Stimulated activated CD4-positive, alpha-beta T cell treated with anti-CD3 and anti-CD28 coated beads, Interleukin-4, amount 100 ng/mL, for 24 hours (primary cell): ENCODE measurements at places on chromosomes 13 and 19.

DNA sequence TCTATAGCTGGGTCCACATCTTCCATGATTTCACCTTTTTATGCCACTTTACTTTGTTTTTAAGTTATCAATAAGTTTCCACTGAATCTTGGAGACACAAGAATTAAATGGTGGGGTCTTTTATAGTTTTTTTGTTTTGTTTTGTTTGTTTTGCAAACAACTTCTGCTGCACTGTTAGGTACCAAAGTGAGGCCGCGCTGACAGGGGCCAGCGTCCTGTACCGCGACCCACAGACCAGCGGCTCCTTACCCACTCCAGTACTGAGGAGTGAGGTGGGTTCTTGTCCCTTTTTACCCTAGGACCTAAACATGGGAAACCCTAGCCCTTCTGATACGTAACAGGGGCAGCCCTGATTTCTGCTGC, 75.8 kb upstream of the MCF2L start:
- no peak for DNase-seq

- DNase-seq: no peak
Measured at GRCh38 chr13:51731759-51732158, 72.2 kb downstream of the DHRS12 start.

- no peak for DNase-seq
Measured at GRCh38 chr13:75236774-75237173, 245.2 kb downstream of the TBC1D4 start.

DNA sequence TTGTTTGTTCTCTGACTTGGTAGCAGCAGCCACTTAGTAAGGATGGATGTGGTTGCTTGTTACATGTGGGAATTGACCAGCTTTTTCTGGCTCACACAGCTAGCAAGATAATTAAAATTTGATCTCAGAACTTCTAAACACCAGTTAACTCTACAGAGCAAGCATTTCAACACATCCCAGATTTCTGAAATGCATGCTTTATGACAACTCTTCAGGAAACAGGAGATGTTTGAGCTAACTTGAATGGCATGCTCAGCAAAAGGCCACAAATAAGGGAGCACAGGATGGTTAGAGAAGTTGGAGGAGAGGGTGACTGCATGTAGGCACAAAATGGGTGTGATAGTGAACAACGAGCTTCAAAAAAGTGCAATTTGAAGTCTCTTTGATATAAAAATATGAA, 167.1 kb upstream of the SPRY2 start:
- DNase-seq: no peak

GRCh38 chr13:96090240-96091101, 564 bp downstream of the HS6ST3 start:
- no peak for DNase-seq

- DNase-seq: no peak
Measured at GRCh38 chr19:48989701-48990291, 3.3 kb downstream of the GYS1 start.

DNA sequence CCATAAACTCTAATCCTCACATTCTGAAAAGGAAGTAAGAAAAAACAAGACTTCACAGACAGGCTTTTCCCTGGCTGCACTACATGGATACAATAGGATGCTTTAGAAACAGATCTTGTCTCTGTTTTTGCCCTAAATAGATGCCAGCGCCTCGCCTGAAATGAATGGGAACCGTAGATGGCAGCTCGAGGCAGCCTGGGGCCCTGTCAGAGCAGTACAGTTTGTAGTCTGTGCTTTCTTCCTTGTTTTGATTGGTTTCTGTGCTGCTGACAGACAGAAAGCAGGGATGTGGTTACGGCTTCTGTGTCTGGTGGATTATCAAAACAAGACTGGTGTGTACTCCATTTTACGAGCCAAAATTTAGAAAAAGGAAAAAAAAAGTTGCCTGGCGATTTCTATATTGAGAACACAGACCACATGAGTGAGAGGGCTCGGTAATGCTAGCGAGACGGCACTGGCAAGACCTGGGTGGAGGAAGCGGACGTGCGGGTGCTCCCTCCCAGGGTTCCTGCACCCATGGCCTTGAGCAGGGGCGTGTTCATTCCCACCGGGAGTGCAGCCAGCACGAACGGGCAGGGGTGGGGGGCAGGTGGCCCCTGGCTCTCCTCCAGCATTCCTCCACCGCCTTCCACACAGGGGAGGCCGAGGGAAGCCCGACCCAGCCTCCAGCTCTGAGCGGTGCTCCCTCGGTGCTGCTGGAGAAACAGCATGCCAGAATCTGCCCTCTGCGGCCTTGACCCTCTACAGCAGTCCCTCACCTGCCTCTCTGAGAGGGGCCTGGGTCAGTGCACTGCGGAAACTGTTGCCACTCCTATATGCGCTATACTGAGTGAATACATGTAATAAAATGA, 37.6 kb upstream of the C1QTNF9 start:
- peak; percentile 64 for DNase-seq

- no peak for DNase-seq
Measured at GRCh38 chr19:20385061-20385460, 180.5 kb downstream of the ZNF737 start.

DNA sequence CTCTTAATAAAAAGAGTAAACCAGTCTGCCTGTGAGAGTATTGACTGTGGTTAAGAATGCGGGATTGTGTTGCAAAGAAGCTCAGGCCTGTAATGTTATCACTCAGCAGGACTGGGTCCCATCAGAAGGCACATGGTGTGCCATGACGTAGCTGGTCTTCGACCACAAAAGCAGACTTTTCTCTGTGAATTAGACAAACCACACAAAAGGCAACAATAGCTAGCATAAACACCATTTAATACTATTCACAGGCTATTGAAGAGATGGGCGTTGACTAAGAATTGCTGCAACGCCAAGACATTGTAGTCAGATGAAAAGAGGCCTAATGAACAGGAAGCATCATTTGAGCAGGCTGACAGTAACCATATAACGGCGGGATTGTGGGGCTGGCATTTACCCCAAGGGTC, 235.6 kb upstream of the SOX21 start:
- DNase-seq: no peak

GRCh38 chr19:27906081-27906480, 1306.9 kb downstream of the UQCRFS1 start:
- no peak for DNase-seq

DNA sequence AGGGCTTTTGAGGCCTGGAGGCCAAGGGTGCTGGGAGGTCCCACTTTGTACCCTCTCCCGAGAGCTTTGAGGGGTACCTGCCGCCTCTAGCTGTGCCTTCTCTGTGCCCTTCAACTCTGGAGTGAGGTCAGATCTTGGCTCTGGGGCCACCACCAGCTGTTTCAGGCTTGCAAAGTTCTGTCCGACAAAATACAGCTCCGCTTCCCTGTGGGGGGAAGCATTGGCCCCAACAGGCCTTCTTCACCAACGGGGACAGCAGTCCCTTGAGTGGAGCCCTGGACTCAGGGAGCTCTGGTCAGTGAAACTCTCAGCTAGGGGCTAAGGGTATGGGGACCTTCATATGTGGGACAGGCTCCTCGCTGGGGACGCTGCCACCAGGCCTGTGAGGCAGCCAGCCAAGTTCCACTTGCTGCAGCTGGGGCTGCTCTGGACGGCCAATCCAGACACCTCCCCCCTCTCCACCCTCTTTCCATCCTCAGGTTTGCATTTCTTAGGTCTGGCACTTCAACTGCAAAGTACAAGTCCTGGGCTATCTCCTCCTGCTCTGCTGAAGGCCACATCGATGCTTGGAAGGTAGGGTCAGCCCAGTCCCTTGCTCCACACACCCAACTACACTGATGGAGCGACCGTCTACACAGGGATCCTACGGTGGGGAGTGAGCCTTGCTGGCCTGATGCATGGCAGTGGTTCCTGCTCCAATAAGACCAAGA, 46.8 kb downstream of the C13orf46 start:
- DNase-seq: no peak

DNA sequence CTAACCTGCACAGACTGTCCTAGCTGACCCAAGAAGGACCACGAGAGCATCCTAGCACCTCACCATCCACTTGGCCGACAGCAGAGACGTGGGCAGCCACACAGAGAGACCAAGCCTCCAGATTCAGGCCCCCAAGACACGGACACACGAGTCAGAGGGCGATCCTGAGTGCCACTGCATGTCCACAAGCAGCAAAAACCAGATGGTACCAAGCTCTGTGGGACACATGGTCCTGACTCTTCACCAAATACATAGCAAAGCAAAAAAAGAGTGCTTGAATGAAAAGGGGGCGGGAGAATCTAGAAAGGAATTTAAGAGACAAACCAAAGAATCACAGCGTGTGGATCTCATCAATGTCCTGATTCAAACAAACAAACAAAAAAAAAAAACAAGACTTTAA, 45.2 kb downstream of the MLLT1 start:
- DNase-seq: no peak

DNA sequence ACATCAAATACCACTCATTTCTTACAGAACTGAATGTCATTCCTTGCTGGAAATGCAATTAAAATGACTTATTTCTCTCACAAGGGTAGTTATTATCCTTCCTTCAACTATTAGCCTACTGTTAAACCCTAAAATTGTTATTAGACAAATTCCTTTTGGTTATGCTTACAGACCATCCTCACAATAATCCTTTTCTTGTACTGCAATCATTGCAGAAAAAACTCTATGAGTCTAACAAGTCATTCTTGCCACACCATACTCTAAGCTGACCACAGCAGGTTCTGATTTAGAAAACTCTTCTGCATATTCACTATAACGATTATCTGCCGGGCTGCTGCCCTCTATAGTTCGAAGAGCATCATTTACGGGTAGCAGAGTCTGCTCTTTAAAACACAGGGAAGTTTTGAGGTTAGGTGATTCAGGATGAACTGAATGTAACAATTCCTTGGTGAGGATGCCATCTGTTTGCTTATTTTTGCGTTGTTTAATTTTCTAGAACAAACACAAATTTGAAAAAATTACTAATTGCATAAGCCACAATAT, 38.2 kb downstream of the MTMR6 start:
- no peak for DNase-seq

DNA sequence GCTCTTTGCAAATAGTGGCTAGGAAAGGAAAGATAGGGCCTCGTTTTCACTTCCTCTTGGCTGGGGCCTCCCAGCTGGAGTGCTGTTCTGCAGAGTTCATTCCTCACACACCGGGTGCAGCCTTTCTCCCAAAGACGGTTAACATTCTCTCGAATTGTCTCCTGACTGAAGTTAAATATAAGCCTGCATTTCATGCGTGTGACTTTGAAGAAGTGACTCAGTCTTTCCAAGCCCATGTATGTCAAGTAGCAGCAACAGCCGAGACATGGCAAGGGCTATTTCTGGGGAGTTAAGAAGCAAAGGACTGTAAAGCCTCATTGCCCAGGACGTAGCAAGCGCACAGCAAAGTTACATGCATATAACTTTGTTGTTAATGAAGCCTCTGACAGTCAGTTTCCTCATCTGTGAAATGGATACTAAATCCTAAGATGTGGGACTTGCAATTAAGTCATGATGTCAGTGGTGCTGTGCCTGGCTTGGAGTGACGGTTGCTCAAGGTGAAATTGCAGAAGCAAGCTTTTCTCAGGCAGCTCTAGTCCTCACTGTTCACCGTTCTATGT, 502.4 kb downstream of the MYO16 start:
- DNase-seq: no peak

DNA sequence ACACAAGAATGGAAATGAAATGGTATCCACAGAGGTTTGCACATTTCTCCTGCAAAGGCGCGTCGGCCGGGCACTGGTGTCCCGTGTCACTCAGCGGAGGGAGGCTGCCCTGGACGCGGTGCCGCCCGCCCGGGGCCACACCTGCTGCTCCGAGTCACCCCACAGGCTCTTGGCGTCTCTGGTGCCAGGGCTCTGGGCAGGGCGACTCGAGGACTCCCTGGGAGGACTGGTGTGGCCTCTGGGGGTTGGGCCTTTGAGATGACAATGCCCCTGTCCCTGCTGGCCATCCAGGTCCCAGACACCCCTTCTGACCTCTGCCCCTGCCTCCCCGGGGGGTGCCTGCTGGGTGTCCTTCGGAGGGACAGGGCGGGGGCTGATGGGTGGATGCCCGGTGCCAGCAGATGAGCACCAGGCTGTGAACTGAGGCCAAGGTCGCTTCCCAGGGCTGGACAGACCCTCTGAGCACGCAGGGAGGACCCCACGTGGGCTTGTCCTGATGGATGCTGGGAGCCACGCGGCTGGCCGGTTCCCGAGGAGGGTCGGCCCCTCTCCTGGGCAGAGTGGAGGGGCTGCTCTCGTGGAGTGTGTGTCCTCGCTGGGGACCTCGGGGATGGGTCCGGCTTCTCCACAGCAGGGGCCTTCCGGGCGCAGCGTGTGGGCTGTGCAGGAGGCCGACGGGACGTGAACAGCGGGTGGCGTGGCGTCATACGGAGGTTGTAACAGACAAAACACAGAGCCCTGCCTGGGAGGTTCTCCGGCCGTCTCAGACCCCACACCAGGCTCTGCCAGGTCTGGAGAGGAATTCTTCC, 4.7 kb upstream of the CACTIN start:
- no peak for DNase-seq

- DNase-seq: no peak
Measured at GRCh38 chr13:59730026-59730425, 433.7 kb downstream of the DIAPH3 start.

- no peak for DNase-seq
Measured at GRCh38 chr13:49812812-49813211, 20.3 kb upstream of the KPNA3 start.

GRCh38 chr19:54312436-54313377, at the start of gene LILRA5:
Gene LILRA5, minus strand, starts transcription at chr19:54313166. Its CDS starts 147 bp downstream, at chr19:54313019.
- no peak for DNase-seq

DNA sequence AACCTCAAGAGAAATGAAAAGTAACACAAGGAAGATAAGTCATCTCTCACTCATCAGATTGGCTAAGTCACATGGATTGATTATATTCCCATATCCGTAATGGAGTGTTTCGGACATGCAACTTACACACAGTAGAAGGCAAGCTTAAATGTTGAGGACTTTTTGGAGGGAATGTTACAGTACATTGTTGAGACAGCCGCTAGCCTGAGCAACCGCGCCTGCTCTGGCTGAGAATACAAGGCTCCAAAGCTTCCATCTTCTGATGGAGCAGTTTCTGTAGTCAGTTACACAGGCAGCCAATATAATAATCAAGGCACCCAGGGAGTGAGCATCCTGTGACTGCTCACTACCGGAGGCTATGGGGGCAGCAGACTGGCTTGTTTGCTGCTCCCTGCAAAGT, 1.0 kb upstream of the CRYL1 start:
- no peak for DNase-seq

DNA sequence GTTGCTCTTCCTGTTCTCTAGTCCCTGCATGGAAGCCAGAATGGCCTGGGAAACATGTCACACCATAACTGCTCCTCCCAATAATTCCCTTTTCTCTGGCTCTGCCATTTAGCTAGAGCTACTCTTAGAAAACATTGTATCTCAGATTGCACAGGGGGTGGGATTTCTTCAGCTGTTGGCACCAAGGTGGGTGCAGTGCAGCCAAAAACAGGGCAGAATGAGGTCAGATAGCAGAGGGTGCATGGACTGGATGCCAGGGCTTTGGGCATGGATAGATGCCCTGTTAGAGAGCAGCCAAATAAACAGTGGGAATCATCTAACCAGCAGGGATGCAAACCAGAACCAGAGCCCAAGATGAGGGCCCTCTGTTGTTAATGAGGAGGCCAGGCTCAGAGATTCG, 4.9 kb upstream of the AMER2 start:
- DNase-seq: no peak

- DNase-seq: no peak
Measured at GRCh38 chr19:49589502-49589905, 1.5 kb upstream of the PRR12 start.

- peak; percentile 28 for DNase-seq
Measured at GRCh38 chr19:16470911-16471811, 609 bp downstream of the EPS15L1 start.
